ENCODE measurements at places on chromosomes 13 and 19.

DNA sequence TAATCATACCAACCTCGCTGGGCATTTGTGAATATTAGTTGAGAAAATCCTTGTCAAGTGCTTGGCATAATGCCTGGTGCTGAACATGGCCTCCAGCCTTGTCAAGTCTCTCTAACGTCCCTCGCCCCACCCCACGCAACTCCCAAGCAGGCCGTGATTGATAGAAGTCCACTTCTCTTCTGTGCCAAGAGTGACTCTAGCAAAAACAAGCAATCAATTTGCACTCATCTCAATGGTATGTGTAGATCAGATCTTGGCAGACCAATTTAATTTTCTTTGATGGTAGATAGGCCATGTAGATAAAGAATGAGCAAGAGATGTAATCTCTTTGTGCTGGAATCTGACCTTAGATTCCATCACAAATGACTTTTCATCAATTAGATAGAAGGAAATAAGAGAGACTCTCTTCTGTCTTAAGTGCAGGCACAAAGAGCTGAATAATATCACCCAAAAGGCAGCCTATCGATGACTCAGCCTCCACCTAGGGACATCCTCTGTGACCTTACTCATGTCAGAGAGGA lies 31.0 kb upstream of the KATNAL1 start:
- H3K27me3 ChIP-seq, result no peaks in the 10 kb centered on the region
- peaks cover 41% of the 10 kb centered on the region for H3K4me1 ChIP-seq
- H3K4me3 ChIP-seq, result no peak overlapping the region
- H3K36me3 ChIP-seq, result no peaks in the 10 kb centered on the region
- no peak overlapping the region for H3K27ac ChIP-seq
- peak; percentile 56 for DNase-seq

DNA sequence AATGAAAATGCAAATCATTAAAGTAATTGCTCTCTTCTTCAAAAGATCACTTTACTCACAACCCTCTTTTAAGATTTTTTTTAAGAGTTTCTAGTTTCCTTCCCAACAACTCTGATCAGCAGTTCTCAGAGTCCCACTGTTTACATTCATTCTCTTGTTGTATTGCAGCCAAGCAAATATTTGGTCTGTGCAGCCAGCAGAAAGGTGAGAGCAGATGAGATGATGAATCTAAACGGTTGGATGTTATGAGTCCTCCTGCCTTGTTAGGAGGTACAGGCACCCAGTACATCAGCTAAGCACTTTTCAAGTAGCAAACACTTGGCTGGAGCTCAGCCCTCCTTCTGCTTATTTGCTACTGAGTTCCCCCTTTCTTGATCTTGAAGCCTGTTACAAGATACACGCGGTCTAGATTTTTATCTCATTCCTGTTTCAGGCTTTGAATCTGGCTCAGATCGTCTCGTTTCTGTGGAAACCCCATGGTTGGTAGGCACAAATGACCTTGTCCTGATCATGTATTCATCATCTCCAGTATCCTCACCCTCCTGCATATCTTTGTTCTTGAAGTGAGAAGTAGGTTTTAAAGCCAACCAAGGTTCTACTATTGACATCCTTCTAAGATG lies 300.7 kb downstream of the DCT start:
- peaks cover 39% of the 10 kb centered on the region for H3K4me1 ChIP-seq
- no peaks in the 10 kb centered on the region for H3K27me3 ChIP-seq
- H3K27ac ChIP-seq, result no peak overlapping the region
- no peak overlapping the region for H3K4me3 ChIP-seq
- no peak for DNase-seq

GRCh38 chr13:51325837-51326236 lies 13.7 kb upstream of the SERPINE3 start:
- no peak for DNase-seq
- H3K27me3 ChIP-seq, result peaks cover 2% of the 10 kb centered on the region
- H3K36me3 ChIP-seq, result no peaks in the 10 kb centered on the region
- no peak overlapping the region for H3K4me3 ChIP-seq
- H3K27ac ChIP-seq, result no peak overlapping the region

- DNase-seq, result no peak
- no peak overlapping the region for H3K4me3 ChIP-seq
- peaks cover 10% of the 10 kb centered on the region for H3K27me3 ChIP-seq
- H3K36me3 ChIP-seq, result no peaks in the 10 kb centered on the region
Observed at GRCh38 chr13:34747507-34747906, 194.6 kb upstream of the NBEA start.

DNA sequence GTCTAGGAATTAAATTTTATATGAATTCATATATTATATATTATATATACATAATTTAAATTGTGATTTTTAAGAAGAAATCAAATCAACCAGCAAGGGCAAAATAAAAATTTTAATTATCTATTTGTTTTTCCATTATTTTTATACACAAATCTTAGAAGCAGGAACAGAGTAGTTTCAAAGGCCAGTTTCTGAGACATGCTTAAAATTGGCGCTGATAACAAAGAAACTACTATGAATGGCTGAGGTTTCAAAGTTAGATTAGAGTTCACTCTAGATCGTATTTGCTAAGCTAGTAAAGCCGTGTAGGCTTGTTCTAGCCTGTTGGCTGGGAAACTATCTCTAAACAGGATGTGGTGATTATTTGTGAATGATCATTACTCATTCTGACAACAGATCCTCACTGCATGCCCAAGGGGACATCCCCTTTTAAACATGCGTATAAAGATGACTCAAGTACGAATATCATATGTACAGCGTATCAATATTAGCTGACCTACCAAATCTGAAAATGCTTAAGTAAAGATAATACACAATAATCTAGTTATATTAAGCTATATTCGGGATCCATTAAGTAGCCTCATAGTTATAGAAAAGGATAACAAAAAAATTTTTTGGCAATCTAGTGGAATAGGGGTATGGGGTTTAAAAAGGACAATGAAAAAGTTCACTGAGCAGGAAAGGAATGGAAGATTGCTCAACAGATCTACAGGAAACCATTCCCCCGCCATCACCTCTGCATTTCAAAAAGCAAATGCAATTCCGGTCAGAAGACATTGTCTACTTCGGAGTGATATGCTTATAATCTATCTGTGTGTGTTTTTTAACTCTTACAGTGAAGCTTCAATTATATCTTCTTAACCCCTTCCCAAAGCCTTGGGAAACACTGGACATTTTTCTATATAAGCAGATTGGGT lies 150.1 kb downstream of the SHISA2 start:
- no peak for DNase-seq
- H3K27ac ChIP-seq, result peak overlapping the region; percentile 7
- H3K4me3 ChIP-seq, result no peak overlapping the region
- H3K4me1 ChIP-seq, result peaks cover 26% of the 10 kb centered on the region
- H3K36me3 ChIP-seq, result peaks cover 3% of the 10 kb centered on the region

GRCh38 chr19:47161876-47162489 lies 31.3 kb downstream of the SAE1 start:
- no peak overlapping the region for H3K27ac ChIP-seq
- peaks cover 16% of the 10 kb centered on the region for H3K36me3 ChIP-seq
- H3K4me1 ChIP-seq, result peaks cover 21% of the 10 kb centered on the region
- H3K27me3 ChIP-seq, result no peaks in the 10 kb centered on the region
